Lower lobe of right lung (tissue), 2 donors: ENCODE measurements at places on chromosomes 4 and X.

DNA sequence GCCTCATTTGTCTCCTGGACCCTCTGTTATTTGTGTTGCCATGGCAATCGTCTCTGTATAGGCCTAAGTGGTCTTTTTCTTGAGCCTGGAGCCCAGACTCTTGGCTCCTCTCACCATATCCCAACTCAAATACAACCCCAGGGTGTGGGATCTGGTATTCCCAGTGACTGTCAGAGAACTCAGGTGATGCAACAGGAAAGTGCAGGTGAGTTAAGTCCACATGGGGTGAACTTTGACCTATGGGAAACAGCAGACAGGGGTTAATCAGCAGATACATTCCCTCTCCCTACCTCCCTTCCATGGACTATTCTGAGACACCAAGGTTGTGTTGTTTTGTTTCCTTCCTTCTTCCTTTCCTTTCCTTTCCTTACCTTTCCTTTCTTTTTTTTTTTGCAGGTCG, 130.9 kb upstream of the RPS6KA3 start:
- no peak for DNase-seq

DNA sequence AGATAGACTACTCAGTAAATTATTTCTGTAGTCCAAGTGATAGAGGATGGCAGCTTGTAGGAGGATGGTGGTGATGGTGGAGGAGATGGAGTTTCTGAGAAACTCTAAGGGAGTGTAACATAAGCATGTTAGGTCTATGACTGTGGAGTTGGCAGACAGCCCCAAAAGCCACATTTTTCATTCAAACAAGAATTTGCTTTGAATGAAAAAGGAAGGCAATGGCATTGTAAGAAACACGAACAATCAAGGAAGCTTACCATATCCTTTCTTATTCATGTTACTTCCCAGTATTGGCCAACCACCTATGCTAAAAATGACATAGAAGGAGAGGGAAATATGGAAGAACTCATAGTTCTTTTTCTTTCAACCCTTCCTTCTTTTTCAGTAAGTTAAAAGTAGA, 18.7 kb upstream of the SEC24B start:
- no peak for DNase-seq

DNA sequence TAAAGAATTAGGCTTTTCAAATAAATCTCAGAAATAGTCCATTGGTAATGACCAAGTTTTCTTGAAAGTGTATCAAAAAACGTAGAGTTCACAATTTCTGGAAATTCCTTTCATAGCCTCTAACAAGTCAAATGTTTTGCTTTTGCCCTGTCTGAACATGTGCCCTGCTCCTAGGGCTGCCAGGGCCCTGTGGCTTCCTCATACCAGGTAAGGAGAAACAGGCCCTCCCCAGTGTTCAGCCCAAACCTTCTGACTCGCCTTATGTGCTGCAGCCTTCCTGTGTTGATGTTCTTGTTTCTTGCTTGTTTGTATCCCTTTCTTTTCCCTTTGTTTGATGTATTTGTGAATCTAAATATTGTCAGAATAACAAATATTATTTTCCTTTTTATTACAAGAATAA, 146.1 kb upstream of the PACRGL start:
- no peak for DNase-seq

GRCh38 chrX:39653691-39654090, 444.1 kb downstream of the BCOR start:
- DNase-seq, result no peak

- DNase-seq, result peak; percentile 51
These were observed 32.7 kb downstream of the ACSL1 start for GRCh38 chr4:184792950-184793555.

GRCh38 chrX:132532913-132533312, 44.1 kb upstream of the MBNL3 start:
- DNase-seq, result no peak

DNA sequence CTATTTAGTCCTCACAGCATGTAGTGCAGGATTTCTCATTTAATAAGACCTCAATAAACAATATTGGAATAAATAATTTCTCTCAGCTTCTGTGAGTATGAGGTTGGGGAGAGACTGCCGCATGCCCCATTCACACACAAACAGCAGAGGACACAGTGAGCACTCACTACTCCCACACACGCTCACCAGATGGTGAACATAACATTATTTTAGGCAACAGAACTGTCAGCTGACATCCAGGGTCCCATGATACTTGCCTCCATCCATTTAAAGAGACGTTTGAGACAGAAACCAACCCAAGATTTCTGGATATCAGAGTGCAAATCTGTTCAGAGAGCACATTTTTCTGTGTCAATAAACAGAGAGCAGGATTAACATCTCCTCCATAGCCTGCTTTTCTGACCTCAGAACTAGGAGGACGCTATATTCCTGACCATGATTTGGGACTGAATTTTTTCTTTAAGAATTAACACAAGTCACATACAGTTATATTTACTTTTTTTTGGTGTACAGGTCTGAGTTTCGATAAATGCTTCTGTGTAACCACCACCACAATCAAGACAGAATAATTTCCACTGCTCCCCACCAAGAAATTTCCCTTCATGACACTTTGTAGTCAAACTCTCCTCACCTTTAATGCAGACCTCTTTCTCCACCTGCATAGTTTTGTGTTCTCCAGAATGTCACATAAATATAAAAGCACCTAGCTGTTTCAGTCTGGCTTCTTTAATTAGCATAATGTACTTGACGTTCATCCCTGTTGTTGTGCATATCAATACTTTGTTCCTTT, 16.7 kb downstream of the GPRIN3 start:
- no peak for DNase-seq

DNA sequence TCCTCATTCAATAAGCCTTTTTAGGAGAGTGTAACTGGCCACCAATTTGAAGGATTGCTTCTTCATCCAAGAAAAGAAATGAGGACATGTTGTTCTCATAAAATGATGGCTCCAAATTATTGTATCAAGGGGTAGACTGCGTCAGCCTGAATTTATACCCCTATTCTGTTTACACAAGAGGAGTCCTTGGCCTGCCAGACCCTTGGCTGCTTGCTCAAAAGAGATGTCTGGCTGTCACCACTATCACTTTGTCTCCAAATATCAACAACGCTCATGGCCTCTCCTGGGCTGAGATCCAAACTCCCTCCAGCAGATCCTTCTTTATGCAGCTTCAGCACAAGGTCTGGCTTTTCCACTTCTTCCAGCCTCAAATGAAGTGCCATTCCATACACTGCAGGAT, 127.9 kb downstream of the OR13H1 start:
- DNase-seq, result no peak

DNA sequence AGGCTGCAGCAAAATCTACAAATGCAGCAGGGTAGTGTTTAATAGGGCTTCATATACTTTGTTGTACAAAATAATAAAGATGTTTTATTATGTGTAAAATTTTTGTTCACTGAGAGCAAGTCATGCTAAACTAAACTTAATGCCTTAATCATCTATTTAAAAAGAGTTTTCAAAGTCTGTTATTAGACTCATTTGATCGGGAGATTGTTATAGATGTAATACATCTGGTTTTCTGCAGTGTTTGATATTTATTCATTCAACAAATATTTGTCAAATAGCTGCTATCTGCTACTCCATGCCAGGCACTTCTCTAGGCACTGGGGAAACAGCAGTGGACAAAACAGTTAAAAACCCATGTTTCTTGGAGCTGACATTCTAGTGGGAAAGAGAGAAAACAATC, 233.6 kb downstream of the FMR1NB start:
- no peak for DNase-seq

- DNase-seq, result no peak
These were observed 15.1 kb upstream of the EXOC1 start for GRCh38 chr4:55838356-55838755.

DNA sequence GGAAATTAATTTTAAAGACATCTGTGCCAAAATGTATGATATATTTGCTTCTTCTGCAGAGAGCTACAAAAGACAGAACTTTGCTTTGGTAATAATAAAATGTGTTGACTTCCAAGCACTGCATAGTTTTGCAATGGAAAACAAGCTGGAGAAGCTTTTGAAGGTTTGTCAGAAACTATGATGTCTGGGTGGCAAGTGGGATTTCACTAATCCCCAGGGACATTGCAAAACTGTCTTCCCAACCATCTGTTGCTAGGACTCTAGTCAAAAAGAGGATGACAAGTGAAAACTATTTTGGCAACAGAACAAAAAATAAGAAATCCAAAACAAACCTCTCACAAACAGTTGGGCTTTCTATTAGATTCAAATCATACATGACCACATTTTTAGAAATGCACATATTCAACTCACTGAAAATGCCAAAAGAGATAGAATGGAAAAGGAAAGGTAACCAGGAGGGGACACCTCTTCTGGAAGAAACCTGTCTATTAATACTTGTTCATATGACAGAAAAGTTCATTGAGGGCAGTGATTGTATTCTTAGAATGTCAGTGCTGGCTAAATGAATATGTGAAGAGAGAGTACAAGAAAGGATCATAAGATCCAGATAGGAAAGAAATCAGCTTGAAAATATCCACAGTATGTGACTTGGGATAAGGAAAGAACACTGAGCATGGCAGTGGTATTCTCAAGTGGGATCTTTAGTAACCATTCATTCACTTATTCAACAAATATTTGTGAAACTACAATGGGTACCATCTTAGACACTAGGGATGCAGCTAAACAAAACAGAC, 228.0 kb downstream of the RASL11B start:
- no peak for DNase-seq

GRCh38 chrX:41234962-41235361, 99.0 kb upstream of the DDX3X start:
- no peak for DNase-seq

- DNase-seq, result no peak
These were observed 21.1 kb upstream of the TADA2B start for GRCh38 chr4:7021930-7022664.

- no peak for DNase-seq
These were observed 124.6 kb upstream of the MAP3K15 start for GRCh38 chrX:19639813-19640462.

DNA sequence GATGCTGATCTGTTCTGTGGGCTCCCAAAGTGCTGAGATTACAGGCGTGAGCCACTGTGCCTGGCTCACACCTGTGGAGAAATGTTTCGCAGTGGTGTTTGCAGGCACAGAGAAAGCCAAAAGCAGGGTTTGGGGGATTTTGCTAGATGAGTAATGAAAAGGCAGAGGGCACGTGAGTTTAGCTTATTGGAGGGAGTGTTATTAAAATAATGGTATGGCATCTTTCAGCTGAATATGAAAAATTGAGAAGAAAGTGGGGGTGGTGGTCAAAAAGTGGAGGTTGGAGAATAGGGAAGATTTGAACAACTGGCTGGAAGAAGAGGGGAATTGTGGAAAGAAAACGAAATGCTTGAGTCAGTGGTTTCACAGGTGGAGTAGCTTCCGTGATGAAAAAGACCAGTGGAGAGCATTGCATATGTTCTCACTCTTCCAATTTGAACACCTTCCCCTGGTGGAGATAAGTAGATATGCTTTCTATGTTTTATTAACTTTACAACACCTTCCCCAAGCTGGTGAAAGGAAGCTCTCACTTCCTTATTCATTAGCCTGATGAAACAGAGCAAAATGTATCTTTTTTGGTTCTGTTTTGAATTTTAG, 1.1 kb upstream of the CHST7 start:
- no peak for DNase-seq

DNA sequence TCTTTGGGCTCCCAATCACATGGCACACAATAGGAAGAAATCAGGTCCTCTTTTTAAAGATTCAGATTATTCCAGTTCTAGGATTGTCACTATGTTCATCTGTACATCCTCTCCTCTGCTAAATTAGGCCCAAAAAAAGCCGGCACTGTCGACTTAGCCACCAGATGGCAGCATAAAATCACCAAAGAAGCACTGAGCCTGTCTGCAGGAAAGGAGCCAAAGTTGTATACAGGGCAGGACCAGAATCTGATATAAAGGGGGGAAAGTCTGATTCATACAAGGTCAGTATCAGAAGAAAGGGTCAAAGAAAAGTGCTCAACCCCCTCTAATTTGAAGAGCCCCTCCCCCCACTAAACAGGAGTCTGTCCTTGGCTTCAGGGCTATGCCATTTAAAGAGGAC, 292.5 kb downstream of the CHIC1 start:
- no peak for DNase-seq
